ENCODE measurements at places on chromosomes 12 and 14.

DNA sequence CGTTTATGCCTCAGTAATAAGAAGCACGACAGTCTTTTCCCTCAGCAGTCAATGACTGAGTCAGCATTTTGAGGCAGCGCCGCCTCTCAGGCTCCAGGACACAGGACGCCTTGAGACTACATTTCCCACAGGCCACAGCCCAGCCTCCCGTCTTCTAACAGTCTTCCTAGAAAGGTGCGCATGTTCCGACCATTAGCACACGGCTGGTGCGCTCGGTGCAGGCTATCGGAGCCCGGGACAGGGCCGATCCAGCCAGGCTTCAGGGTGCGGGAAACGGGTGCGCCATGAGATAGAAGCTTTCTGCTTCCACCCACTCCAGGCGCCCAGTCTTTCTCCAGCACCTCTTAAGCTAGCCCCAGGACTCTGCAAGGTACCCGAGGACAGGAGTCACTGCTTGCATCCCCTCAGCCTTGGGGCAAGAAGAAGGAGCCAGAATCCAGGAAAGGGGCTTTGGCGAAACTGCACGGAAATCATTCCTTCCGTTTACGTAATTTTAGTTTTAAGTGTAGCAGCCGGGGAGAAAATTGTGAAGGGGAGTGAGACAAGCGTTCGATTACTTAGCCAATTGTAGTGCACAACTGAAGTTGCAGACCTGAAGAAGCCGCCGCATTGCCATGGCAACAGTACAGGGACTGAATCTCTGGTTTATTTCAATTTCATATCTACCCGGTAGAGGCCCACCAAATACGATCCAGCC lies 54.0 kb downstream of the ZNF641 start:
- DNase-seq = peak; percentile 58

DNA sequence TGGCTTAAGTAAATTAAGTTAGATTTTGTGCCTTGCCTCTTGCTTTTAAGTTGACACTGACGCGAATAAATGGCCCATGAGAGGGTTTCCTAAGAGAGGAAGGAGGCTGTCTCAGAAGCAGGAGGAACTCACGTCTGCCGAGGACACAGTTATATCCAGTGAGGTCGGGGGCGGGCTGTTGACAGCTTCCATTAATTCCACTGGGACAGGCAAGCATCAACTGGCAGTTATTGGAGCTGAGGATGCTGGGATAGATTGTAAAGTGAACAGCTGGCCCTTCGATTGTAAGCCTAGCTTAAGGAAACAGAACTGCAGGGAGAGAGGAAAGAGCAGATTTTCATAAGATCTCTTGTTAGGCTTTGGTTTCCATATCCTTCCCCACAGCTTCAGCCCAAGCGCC lies 399.2 kb downstream of the IPO8 start:
- DNase-seq = no peak

GRCh38 chr12:15875863-15876262 lies 6.3 kb upstream of the STRAP start:
- DNase-seq = no peak

GRCh38 chr12:10027311-10027710 lies 3.2 kb upstream of the CLEC9A start:
- peak; percentile 78 for DNase-seq

GRCh38 chr14:69090187-69090789 lies 62.6 kb downstream of the DCAF5 start:
- peak; percentile 64 for DNase-seq

DNA sequence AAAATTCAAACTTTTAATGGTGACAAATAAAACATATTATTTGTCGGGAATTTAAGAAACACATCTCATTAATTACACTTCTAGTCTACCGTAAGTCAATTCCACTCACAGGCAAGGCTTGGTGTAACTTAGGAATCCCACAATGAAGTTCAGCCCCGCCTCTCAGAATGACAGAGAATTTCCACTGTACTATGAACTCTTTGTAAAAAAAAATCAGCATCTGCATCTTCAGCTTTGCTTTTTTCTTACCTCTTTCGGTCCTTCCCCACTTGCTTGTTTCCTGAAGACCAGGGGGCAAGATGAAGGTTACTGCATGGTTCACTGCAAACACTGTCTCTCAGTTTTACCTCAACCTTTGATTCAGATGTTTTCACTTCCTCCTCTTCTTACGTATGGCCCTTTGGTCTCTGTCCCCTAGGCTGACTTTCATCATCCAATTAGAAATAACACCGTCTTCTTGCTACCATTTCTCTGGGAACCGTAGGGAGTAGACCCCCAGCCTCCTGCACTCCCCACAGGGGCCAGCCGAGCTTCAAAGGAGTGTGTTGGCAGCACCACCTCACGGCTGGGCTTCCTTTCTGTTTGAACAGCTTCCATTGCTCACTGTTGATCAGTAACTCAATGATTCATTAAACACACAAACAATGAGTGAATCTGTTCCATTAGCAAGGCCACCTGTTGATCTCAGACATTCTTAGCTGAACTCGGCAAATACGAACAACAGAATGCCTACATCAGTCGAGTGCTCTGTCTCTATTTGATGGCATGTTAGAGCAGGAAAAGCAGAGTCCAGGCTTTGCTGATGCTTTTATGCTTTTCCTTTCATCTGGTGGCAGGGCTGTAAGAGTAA lies 343.0 kb downstream of the BMP4 start:
- DNase-seq = peak; percentile 49

DNA sequence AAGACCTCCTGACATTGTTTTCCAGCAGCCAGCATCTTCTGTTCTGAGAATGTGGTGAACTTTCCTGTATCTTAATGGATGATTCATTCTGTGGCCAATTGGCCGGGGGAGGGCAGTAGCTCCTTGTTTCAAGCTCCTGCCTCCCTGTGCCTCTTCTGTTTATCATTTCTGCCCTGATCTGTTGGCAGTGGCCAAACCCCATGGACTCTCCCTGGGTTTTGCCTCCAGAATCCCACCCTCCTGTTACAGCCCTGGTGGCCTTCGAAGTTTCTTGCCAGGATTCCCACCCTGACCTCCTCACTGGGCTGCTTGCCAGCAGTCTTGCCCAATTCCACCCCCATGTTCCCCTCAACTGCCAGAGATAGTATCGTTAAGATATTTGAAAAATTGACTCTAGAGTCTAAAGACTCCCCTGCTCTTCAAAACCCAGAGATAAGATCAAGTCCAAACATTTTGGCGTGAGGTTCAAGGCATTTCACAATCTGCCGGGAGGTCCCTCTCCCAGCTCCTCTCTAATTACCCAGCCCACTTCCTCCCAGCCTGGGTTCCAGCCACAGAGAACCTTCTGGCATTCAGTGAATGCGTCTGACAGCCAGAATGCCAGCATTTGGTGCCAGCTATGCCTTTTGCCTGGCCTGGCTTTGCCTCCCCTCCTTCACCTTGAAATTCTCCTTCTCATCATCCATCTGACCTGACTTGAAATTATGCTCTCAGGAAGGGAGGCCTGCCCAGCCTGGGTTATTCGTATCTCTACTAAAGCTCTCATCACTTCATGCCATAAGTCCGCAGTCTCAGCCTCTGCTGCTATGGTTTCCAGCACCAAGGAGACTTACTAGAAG lies 37.7 kb upstream of the TXNRD1 start:
- DNase-seq = peak; percentile 93

- no peak for DNase-seq
Measured at GRCh38 chr12:9888665-9889273, 7.5 kb downstream of the KLRF2 start.

GRCh38 chr12:53948650-53949593 lies 5.8 kb upstream of the HOXC12 start:
- DNase-seq = no peak

DNA sequence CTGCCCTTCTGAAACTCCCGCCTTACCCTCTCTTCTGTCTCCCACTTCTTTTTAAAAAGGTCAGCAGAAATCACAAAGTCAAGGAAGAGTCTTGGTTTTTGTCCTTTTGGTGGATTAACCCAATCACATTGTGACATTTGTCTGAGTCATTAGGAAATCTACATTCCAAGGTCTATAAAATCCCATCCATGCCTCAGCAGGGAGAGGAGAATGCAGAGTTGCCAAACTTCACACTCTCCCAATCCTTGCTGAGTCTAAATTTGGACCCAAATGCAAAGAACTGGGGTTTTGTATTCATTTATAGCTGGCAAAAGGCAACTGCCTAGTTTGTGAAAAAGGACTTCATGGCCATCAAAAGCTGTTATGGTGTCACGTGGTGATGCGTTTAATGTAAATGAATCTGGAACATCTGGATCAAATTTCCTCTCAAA lies 67.9 kb downstream of the TMEM30B start:
- DNase-seq = peak; percentile 58

DNA sequence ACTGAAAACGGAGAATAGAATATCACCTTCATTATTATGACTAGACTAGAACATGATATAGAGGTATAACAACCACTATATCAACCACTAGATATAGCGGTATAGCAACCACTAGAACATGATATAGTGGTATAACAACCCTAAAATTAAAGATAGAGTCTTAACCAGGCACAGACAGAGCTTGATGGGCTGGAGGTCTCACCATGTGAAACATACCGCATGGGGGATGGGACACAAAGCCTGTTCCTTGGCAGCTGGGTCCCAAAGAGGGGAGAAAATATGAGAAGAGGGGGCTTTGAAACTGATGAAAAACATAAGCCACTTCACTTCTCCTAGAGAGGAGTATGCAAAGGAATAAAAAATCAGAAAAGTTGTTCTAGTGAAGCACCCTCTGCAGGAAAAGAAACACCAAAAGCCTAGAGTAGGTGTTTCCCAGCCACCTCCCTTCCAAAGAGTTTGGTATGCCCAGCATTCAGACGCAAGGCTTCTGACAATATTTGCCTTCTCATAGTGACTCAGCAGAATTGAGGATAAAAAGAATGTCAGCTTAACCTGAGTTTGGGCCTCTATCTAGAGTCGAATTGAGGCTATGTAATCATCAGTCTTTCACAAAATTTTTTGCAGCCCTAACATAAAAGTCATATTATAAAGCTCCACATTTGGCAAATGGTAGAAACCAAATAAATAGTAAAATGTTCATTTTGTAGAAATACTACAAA lies 316.4 kb downstream of the NOVA1 start:
- DNase-seq = no peak

DNA sequence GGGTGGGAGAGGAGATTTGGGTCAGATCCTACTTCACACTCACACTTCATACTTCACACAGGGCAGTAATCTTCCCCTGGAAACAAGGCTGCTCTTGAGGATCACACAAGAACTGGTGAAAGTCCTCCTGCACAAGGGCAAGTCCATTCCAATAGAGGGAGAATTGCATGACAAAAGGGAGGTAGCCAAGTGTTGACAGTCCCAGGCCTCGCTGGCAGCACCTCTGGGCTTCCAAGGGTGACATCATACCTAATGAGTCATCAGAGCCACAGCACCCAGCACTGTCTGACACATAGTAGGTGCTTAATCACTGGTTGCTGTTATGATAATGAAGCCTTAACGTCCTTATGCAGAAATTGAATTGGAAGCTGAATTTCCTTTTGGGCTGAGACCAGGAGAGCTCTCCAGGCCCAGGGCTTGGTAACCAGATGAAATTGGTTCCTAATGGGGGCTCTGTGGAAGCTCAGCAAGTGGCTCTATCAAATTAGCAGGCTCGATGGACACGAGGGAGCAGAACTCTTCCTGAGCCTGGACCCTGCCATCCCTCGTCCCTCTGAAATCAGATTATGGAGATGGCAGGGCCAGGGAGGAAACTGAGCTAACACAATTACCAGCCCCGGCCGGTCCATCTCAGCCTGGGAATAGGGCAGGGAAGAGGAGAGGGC lies 58.8 kb upstream of the ACTN1 start:
- peak; percentile 82 for DNase-seq

DNA sequence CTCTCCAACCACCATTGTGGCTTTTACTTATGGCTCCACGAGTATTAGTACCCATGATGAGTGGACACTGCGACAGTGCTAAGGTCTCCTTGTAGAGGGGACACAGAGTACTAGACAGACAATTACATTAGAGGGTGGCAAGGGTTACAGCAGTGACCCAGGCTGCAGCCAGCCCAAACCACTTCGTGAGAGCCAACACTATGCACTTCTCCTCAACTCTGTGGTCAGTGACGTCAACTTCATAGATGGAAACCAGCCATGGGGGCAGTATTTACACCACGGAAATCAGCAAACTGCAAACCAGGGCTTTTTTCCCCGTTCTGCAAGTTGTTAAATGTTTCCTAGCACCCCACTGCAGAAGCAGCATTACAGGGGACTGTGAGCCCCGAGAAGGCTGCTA lies 61.6 kb upstream of the ZFP36L1 start:
- DNase-seq = no peak

GRCh38 chr14:68704736-68705720 lies 87.8 kb downstream of the ZFP36L1 start:
- DNase-seq = no peak
